ENCODE measurements at places on chromosomes 11 and 22. TPM values are rescaled to one million over a fixed set of nuclear protein-coding genes. Genes with fewer than 3 reads are reported as not detected.

Gene TMEM45B
- total RNA-seq: 0.37 TPM

Gene CST6
- total RNA-seq: not detected

Gene MMP10
- not detected for total RNA-seq

Gene BLID
- total RNA-seq: not detected

Gene SLC37A2
- 0.74 TPM for total RNA-seq

Gene SC5D
- total RNA-seq: 57.7 TPM

Gene NAALAD2
- 7.2 TPM for total RNA-seq

Gene SYT13
- 7.5 TPM for total RNA-seq

- peak overlapping the region; percentile 89 for H3K27ac ChIP-seq
- H3K4me3 ChIP-seq: peak overlapping the region; percentile 14
Measured at GRCh38 chr11:35387111-35387982, 32.0 kb downstream of the SLC1A2 start.

DNA sequence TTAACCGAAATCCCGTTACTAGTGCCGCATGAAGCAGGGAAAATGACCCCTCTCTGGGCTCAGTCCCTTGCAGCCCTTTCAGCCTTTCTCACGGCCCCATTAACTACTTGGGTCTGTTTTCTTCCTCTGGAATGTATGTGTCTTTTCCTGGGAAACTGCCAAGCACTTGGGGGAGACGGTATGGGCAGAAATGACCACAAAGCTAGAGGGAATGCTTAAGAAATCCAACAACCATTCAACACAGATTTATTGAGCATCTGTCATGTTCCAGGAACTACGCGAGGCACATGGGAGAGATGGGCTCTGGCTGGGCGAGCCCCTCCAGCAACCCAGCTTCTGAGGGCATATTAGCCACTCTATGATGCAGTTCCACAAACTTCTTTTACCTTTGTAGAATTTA lies 462.6 kb downstream of the BUD13 start:
- H3K4me1 ChIP-seq: peaks cover 22% of the 10 kb centered on the region
- no peaks in the 10 kb centered on the region for H3K27me3 ChIP-seq
- no peak for DNase-seq
- H3K36me3 ChIP-seq: no peaks in the 10 kb centered on the region
- H3K27ac ChIP-seq: no peak overlapping the region
- H3K4me3 ChIP-seq: no peak overlapping the region

GRCh38 chr11:19511413-19512183 lies 201.0 kb upstream of the NAV2 start:
- peaks cover 13% of the 10 kb centered on the region for H3K27me3 ChIP-seq
- peaks cover 5% of the 10 kb centered on the region for H3K36me3 ChIP-seq
- no peak for DNase-seq
- peaks cover 26% of the 10 kb centered on the region for H3K4me1 ChIP-seq

DNA sequence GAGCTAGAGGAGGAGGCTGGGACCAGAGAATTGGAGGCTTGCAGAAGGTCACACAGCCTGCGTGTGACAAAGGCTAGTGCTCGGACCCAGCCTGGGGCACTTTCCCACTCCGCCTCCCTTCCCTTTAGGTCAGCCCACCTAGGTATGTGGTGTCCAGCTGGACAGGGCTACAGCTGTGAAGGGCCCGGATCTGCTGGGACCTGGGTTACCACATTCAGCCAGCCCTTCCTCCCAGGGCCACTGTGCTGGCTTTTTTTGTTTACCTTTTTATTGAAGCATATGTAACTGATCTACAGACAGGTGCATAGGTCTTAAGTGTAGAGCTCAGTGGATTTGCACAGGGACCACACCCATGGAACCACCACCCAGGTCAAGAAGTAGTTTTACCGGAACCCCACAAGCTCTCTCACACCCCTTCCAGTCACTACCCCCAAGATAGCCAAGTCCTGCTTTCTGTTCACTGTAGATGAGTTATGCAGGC lies 8.7 kb downstream of the CAPN5 start:
- peaks cover 22% of the 10 kb centered on the region for H3K4me1 ChIP-seq
- peaks cover 20% of the 10 kb centered on the region for H3K36me3 ChIP-seq

DNA sequence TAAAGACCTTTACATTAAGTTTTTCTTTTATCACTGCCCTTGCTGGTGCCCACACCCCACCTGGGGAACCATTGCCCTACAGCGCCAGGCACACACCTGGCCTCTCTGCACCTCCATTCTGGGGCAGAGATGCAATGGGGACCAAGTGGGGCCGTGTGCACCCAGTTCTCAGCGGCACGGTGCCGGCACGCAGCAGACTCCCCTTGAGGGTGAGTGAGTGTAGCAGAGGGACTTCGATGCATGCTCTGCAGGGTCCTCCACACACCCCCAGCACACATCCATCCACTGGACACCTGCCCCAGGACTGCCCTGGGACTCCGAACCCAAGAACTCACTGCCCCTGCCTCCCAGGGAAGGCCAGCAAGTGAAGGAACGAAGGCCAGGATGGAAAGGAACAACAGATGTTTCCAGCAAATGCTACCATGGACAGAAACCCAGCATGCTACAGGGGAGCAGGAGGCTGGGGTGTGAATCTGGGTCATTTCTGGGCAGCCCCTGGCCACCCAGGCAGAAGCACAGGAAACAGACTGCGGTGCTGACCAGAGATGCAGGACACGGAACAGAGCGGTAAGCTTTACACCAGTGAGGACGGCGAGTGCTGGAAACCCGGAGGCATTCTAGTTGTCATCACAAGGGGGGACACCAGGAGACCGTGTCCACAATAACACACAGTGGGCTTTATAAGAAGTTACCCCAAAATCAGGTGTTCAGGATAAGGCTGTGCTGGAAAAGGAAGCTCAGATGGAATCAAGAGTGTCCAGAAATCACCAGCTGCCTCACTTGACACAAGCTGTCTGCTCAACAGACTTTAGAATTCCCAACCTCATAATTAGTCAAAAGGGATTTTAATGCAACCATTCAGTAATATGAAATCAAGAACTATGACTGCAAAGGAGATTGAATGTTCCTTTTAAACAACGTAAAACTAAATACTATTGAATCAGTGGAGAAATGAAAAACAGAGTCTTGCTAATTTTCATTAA lies 32.7 kb upstream of the MOB2 start:
- no peaks in the 10 kb centered on the region for H3K36me3 ChIP-seq
- peaks cover 9% of the 10 kb centered on the region for H3K27me3 ChIP-seq
- no peak for DNase-seq
- peaks cover 62% of the 10 kb centered on the region for H3K4me1 ChIP-seq

- H3K4me3 ChIP-seq: peak overlapping the region; percentile 97
- H3K27me3 ChIP-seq: peaks cover 28% of the 10 kb centered on the region
- DNase-seq: no peak
- H3K27ac ChIP-seq: peak overlapping the region; percentile 99
- H3K4me1 ChIP-seq: peaks cover 33% of the 10 kb centered on the region
- H3K36me3 ChIP-seq: no peaks in the 10 kb centered on the region
Measured at GRCh38 chr11:57325735-57326048, 940 bp upstream of the TNKS1BP1 start.

DNA sequence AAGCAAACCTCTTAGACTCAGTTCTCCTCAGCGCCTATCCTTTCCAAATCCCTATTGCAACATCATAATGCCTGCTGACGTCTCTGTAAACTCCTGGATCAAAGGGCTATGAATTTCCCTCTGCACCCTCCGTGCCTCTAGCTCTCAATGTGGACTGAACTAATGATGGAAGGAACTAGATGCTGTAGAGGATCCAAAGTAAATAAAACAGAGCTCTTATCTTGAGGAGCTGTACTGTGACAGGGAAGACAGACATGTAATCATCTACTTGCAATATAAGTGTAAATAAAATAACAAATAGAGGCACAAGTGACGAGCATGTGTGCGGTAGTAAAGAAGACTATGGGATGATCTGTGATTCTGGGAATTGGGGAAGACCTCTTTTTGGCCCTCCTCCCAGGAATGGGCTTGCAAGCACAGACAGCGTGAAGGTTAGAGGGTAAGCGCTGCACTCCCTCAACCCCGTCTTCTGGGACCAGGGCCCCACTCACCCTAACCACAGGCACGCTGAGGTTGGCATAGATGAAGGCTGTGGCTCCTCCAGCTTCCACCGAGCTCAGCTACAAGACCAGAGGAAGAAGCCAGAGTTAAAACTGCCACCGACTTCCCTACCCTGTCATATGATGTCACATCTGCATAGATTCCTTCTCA lies 42.2 kb downstream of the P4HA3 start:
- DNase-seq: no peak
- no peak overlapping the region for H3K27ac ChIP-seq
- no peaks in the 10 kb centered on the region for H3K36me3 ChIP-seq
- H3K27me3 ChIP-seq: peaks cover 2% of the 10 kb centered on the region
- no peaks in the 10 kb centered on the region for H3K4me1 ChIP-seq

DNA sequence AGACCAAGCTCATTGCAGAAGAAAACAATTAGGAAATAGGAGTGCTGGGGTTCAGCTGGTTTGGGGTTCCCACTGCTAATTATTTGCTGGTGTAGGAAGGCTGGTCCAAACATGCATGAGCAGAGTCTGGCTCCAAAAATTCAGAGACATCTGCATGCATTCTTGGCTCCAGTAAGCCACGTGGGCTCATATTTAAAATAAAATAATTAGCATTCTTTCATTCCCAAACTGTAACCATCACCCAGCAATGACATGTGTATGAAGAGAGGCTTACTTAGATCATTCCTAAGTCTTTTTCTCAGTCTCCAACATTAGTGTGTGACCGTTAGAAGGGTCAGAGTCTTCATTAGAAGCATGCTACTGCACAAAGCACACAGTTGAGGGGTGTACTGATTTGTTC lies 58.4 kb downstream of the EFCAB6 start:
- DNase-seq: no peak
- H3K27ac ChIP-seq: no peak overlapping the region
- no peaks in the 10 kb centered on the region for H3K4me1 ChIP-seq
- no peaks in the 10 kb centered on the region for H3K36me3 ChIP-seq
- no peaks in the 10 kb centered on the region for H3K27me3 ChIP-seq
- no peak overlapping the region for H3K4me3 ChIP-seq
